ENCODE measurements at places on chromosomes 11 and 22.

GRCh38 chr11:73147771-73148681, 5.9 kb upstream of the FCHSD2 start:
- DNase-seq, result no peak

GRCh38 chr11:72591785-72592502, 82.3 kb downstream of the PDE2A start:
- peak; percentile 65 for DNase-seq

DNA sequence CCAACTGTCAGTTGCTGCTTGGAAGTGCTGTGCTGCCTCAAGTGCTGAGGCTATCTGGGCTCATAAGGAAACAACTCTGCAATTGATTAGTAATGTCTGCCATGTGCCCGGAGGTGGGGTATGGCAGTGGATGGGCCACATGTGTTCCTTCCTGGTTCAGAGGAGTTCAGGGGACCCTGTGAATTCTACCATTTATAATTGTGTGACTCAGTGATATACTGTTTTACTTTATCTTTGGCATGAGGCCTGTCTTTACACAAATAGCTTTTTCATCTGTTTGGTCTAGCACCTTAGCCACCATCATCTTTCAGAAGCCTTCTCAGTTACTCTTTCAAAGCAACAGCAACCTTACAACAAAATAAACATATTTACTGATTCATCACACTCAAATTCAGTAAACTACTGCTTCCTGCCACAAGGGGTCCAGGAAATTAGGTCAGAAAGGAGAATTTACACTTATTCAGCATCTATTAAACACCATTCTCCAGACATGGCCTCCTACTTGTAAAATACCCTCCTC, 20.9 kb downstream of the DKK3 start:
- no peak for DNase-seq

- DNase-seq, result no peak
Measured at GRCh38 chr11:11306855-11307254, 46.2 kb downstream of the CSNK2A3 start.

- no peak for DNase-seq
Measured at GRCh38 chr11:33234397-33235190, 22.6 kb upstream of the HIPK3 start.

DNA sequence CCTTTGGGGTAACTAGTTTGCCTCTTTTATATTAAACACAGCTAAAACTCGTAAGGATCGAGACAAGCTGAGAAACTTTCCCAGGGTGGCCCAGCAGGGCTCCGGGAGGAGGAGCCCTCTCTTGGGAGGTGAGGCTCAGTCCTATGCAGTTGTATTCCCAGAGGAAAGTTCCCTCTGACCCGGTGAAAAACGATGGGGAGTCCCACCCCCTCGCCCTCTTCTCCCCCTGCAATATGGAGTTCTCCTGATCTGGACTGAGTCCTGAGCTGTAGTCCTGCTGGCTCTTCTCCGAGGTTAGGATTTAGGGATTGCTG, 1.3 kb downstream of the NTM start:
- no peak for DNase-seq

DNA sequence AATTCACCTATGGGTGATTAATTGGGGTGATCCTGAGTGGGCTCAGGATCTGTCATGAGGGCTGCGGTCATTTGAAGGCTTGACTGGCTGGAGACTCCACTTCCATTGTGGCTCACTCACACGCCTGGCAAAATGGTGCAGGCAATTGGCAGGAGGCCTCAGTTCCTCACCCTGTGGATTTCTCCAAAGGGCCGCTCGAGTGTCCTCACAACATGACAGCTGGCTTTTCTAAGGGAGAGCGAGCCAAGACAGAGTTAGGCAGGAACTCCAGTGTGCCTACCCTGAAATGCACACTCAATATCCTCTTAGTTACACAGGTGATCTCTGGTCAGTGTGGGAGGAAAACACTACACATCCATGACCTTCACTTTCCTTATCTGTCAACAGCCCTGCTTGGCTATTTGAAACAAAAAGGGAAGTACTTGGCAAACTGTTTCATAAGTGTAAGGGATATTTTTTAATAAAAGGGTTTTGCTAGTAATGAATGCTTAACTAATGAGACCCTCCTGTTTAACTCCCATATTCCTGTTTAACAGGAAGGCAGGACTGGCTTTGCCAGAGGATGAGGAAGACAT, 25.7 kb downstream of the OSBP2 start:
- no peak for DNase-seq

- DNase-seq, result peak; percentile 56
Measured at GRCh38 chr11:128725630-128726319, 31.9 kb downstream of the FLI1 start.

Measured in activated T-cell treated with anti-CD3 and anti-CD28 coated beads, Interleukin-2, amount 50 U/mL, for 1 hour (primary cell).